ENCODE measurements at places on chromosomes 4 and X.

GRCh38 chrX:150990910-150991309, 7.8 kb downstream of the HMGB3 start:
- no peak for DNase-seq

DNA sequence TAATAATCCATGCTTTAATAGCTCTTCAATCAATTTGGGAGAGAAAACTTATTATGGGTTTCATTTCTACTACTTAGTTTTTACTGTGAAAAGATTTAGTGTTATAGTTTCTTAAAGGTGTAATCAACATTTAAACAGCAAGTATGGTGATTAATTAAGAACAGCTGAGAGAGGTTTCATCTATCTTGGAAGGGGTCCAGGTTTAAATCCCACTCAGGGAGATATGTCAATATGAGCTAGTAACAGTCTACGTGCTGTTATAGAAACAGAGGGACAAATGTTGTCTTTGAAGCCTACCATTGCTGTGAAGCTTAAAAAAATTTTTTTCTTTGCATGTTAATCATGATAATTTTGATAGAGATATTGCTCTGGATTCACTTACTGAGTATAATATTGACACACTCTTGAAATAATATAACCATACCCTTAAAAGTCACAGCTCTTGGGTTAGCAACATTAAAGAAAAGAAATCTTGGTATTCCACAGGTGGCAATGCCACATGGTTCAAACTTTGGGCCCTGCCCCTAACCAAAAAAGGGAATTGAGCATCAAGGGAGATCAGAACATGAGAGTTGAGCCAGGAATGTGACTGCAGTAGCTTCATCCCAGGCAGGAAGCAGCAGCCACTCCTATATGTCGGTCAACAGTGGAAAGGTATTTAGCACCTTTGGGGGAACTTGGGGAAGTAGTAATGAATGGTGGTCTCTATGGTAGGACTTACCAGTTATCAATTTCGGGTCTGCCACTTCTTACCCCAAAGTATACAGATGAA, 107.8 kb downstream of the ANK2 start:
- DNase-seq, result no peak

DNA sequence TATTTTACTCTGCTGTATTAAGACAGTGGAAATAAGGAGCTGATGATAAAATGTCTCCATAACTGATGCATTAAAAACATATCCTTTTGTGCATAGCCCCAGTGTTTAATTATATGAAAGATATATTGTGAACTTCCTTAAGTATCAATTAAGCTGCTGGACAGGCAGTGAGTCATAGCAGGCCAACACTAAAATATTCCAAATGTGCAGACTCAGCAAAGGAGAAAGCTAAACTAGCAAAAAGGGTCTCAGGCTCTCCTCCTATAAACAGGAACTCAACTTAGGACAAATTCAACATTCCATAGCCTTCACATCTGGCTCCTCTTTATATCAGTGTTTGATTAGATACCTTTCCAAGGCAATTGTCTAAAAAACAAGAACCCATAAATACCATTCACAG, 15.6 kb downstream of the TNMD start:
- no peak for DNase-seq

DNA sequence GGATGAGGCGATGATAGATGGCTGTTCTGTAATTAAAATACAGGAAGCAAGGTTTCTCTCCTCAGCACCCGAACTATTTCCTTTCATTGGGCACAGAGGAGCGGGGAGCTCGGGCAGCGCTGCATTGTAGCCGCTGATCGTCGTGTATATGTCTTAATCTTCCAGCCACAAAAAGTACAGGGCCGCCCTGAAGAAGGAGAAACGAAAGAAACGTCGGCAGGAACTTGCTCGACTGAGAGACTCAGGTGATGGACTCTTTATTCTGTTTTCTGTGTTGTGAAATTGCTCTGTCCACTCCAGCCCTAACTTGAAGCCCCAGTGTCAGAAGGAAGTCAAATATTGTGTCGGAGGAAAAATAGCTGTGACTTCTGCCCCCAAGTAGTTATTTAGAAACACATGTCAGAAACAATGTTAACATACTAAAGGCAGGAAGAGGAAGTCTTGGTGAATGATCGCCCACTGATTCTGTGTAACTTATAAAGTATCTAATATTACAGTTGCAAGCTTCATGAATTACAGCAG, 546 bp downstream of the ZRSR2 start:
- DNase-seq, result peak; percentile 19

- no peak for DNase-seq
Observed at GRCh38 chrX:15866147-15866546, 11.5 kb upstream of the AP1S2 start.

GRCh38 chrX:66042307-66043077, 2.6 kb upstream of the VSIG4 start:
- no peak for DNase-seq

DNA sequence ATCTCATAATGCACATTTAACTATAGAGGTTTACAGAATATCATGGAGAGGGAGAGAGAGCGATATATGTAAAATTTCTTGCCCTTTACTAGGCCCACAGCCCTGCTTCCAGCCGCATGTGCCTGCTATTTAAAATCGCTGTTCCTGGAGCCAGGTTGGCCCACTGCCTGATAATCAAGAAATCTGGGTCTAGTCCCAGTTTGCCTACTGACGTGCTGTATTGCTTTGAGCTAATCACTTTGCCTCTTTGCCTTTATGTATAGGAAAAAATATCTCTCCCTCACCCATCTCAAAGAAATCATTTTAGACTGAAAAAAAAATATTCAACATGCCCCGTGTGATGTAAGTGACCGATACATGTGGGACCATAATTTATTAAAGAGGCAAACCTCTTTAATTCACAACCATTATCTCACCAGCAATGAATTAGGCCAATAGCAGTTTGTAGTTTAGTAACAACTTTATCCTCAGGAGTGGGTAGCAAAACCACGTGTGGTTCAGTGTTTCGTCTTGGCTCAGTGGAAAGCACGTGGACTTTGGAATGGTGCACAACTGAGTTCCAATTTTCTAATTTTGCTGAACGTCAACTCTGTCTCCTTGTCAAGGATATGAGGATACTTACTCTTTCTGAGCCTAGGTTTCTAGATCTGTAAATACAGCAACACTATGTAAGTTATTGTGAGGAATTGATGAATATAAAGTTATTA, 62.6 kb downstream of the GRXCR1 start:
- DNase-seq, result no peak

GRCh38 chrX:19085666-19086065, 36.6 kb downstream of the ADGRG2 start:
- DNase-seq, result no peak

DNA sequence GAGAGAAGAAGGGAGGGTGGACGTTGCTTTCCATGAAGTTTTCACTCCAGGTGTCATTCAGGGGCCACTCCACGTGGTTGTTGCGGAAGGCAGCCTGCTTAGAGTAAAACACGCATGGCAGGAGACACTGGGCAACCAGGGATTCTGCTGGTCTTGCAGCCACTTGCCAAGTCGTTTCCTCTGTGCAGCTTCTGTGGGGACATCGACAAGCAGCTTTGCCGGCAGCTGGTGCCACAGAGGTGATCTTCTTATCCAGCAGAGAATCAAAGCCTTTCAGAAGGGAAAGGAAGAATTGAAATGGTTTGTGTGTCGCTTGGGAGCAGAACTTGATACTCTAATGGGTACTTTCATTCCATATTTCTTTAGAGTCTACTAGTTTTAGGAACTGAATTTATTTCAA, 867.1 kb upstream of the TENM3 start:
- DNase-seq, result no peak

GRCh38 chr4:151519728-151520415, 110.9 kb downstream of the FHIP1A start:
- DNase-seq, result no peak

DNA sequence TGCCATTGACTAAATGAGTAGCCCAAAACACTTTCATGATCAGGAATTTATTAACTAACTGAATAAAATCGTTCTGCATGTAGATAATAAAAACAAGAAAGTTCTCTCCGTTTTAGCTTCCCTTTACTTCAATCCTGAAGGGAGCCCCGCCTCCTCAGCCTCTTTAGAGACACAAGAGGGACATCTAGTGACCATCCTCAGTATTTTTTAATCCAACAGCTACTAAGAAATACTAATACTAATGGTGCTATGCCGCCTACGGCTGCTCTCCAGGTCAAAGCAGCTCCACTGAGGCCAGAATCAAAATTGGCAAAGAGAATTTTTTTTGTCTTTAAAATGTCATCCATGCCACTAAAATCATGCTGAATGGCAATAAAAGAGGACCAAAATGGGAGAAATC, 3.2 kb upstream of the PCDH19 start:
- peak; percentile 78 for DNase-seq

- no peak for DNase-seq
Observed at GRCh38 chr4:104457308-104457981, 37.2 kb downstream of the CXXC4 start.

- no peak for DNase-seq
Observed at GRCh38 chr4:10688022-10688421, 3.5 kb upstream of the CLNK start.

GRCh38 chrX:22134681-22135080, 102.6 kb downstream of the PHEX start:
- no peak for DNase-seq

DNA sequence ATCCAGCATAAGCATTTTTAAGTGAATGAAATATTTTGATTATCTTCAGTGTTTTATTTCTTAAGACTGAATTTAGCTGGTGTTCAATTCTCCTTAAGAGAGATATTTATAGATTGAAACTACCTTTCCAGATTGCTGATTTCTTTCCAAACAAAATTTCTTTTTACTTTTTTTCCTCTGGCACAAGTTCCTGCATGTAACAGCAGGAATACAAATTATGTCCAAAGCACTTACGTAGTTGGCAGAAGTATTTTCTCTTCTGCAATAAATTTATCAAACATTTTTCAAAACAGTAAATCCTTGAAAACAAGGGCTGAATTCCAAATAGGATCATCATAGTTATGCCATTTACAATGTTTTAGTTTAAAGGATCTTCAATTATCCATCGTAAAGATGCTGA, 412.6 kb downstream of the IQCM start:
- DNase-seq, result no peak

GRCh38 chrX:39764441-39764914, 333.3 kb downstream of the BCOR start:
- no peak for DNase-seq

DNA sequence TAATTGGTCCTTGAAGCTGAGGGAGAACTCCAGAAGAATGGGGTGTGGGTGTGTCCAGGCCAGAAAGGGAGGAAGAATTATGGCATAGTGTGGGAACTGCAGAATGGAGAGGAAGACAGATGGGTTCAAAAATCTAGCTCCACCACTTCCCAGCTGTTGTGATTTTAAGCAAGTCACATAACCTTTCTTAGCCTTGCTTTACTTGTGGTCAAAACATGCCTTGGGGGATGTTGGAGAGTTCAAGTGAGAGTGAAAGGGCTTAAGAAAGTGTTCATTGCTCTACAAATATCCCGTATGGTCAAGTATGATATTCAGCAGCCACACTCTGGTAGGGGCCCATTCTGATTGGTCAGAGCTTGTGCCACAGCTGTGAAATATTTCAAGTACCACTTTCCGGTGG, 15.0 kb upstream of the STARD8 start:
- no peak for DNase-seq

DNA sequence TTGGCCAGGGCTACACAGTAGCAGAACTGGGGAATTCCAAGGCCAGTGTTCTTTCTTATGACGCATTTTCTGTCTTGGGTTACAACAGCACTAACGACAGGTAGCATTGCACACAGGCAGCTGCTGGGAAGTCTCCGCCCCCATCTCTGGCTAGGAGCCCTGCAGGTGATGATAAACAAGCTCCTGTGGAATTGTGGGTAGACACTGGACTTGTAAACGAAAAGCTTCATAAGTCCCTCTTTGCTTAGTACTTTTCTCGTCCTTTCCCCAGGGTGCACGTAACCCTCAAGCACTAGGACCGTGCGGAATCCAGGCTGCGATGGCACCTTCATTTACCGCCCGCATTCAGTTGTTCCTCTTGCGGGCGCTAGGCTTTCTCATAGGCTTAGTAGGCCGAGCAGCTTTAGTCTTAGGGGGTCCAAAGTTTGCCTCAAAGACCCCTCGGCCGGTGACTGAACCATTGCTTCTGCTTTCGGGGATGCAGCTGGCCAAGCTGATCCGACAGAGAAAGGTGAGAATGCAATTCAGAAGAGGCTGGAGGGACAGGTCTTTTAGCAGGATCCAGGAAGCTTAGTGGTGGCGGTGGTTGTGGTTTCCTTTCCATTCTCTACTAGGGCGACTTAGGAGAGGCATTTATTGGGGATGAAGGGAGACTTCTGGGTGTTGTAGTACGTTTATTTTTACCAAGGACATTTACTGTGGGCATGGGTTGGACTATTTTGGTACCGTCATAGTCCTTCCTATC, at the start of gene FAAH2:
TSS of gene FAAH2 (plus strand) at position 200 of the 745 bp plus-strand sequence. CDS start at position 320, 120 bp downstream.
- DNase-seq, result no peak

DNA sequence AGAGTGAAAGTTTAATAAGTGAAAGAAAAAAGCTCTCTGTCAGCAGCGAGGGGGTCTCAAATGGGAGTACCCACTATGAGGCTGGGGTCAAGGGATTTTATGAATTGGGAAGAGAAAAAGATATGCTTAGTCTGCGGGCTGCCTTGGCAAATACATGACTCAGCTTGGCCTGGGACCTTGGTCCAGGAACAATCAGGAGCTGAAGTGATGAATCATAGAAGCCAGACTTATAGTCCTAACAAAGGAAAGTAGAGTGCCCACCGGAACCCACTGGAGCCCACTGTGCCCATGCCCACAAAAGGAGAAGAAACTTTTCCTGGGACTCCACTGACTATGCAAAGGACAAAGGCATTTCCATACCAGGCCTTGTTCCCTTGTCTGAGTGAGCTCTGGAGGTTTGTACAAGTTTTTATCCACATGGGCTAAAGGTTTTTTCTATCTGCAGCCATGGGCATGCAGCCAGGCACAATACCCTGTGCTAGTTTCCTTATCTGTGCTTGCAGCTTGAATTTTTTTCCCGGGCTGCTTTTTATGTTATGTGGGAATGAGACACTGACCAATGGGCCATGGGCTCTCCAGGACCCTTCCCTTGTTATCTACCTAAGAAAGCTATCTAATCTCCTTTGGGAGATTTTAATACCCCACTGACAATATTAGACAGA, 201.7 kb downstream of the FAM133A start:
- DNase-seq, result no peak

DNA sequence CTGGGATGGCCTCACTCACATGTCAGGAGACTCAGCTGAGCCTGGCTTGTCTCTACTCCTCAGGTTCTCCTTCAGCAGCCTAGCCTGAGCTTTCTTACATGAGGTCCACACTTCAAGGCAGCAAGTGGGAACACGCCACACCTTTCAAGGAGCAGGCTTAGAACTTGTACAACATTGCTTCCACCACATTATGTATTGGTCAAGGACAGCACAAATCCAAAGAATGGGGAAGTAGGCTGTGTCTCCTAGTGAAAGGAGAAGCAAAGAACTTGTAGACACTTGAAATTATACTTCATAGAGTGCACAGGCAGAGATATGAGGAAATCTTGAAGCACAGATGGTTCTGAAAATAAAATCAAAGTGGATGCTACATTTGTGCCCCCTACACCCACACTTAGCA, 120.9 kb upstream of the NOCT start:
- DNase-seq, result no peak

DNA sequence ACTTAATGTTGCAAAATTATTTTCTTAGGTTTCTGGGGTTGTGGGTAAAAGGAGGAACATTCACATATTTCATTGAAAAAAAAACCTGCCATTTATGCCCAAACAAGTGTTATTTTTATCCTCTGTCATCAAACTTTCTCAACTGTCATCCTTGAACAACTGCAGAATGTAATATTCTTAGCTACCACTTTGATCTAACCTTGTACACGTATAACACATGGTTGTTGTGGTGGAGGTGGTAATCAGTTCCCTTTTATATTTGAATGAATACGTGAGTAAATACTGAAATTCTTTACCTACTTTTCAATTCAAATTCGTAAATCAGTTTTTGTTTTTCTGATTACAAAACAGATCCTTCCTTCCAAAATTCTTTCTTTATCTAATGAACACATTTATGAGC, 3.8 kb upstream of the AMMECR1 start:
- DNase-seq, result no peak

Data from HAP-1 (cell line).